ENCODE measurements at places on chromosomes 2 and 18.

DNA sequence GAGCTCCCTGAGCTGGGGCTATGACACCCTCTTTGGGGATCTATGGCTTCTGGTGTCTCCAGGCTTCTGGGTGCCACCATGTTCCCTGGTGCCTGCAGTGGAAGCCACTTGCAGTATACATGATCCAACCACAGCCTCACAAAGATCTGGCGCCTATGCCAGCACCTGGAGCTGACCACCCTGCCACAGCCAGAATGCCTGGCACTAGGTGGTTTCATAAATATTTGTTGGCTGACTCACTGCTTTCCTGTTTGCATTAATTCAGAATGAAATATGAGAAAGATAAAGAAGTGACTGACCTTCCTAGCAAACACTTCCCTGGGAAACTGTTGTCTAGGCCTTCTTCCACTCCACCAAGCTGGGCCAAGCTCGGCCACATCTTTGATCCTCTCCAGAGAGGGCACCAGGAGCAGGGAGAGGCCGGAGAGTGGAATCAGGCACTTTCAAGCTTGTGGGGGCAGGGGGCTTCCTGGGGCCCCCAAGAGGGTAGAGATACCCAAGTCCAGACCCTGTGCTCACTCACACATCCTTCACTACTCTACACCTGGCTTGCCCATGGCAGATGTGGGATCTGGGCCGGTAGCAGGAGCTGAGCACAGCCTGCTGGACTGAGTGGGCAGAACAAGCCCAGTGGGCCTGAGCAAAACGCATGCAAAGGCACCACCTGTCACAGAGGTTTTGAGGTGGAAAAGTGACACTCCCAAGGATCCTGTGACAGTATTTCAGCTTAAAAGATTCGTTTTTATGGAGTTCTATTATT lies 565.7 kb downstream of the SLC4A3 start:
- DNase-seq = no peak

- peak; percentile 24 for DNase-seq
Observed at GRCh38 chr2:189407281-189408209, 33.7 kb upstream of the WDR75 start.

DNA sequence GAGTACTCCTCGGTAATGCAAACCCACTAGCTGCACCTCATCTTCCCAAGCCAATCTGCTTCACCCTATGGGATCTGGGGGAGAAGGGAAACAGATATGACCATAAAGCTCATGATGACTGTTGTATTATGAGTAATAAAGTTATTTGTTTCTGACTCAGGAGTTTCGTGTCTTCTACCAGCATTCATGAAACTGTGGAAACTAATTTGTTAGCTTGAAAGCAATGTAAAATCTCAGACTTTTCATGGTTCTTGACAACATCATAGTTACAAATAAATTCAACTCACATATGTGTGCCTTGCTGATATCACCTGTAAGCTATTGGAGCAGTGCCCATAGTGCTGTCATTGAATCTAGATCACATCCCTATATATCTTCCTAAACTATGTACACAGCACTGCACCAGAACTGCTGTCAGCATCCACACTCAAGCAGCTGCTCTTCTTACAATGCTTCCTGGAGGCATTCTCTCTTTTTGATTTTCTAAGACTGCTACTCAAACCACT lies 135.6 kb upstream of the KYNU start:
- DNase-seq = no peak

GRCh38 chr2:32824070-32824809 lies 122.5 kb upstream of the LTBP1 start:
- no peak for DNase-seq

DNA sequence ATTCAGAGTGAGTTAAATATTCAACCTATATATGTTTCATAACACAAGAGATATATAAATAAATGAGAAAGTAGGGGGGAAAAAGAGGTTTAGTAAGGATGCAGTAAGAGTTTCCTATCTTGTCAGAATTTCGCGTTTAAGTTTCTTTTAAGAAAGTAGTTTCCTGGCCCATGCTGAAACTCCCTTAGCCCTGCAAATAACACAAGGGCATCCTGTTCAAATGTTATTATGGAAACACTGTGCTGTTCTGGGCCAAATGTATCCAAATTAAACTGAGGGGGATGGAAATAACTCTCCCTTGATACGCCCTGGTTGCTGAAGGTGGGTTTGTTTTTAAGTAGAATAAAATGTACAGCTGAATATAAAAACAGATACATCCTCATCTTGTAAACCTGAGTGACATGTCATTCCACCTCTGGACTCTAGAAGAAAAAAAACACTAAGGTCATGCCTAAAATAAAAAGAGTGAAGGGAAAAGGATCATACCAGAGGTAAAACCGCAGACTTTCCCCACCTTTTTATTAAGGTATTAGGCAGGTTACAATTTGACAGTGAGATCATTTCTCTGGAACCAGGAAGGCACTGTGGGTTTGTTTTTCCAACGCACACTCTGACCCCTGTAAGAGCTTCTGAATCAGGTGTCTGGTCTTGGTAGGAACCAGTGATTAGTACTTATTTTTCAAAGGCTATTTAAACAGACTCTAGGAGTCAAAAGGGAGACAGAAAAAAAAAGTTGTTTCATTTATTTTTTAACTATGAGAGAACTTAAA lies 16.7 kb downstream of the BCL2 start:
- no peak for DNase-seq

- DNase-seq = no peak
Observed at GRCh38 chr2:71666094-71666474, 212.7 kb downstream of the DYSF start.

- no peak for DNase-seq
Observed at GRCh38 chr2:147227313-147227712, 617.5 kb upstream of the ACVR2A start.

DNA sequence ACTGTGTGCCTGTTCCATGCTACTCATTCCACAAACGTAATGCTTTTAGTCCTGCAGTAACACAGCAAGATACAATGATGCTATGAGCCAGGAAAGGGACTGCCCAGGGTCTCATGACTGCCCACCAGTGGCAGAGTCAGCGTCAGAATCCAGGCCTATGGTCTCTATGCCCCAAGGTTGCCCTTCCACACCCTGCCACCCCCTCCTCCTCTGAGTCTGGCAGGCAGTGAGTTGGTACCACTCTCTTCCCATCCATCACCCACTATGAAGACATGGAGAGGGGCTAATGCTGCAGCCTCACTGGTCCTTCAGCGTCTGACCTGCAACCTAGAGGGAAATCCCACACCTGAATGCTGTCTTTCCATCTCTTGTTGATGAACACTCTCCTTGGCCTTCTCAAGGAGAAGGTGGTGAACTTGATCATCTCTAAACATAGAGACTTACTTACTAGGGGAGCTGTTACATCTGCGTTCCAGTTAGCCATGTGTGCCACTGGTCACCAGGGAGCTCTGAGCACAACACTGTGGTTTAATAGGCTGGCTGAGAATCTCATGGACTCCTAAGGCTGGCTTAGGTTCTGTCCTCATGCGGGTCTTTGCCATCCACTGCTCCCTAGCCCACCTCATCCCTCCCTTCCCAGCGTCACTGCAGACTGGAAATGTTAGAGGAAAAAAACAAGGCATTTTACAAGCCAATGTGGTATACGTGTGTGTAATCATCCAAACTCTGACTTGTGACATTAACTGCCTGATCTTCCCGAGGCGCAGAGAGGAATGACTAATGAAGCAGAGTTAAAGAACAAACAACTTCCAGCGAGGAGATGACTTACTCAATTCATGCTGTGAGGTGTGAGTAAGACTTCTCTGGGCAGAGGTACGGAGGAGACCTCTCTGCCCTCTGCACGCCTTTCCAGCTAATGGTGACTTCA lies 28.8 kb downstream of the STEAP3 start:
- no peak for DNase-seq

DNA sequence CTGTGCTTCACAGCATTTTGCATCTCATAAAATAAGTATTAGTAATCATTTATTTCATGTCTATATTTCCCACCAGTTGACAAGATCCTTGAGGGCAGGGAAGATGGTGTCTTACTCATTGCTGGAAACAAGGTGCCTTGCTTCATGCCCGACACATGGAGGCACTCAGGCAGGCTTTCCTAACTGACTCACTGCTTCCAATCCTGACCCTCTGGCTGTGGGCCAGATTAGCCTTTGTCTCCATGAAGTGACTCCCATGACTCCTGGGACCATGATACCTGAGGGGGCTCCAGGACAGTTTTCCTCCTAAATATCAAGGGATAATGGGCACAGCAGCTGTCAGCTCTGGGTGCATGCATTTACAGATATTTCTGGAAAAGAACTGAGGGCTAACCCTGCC lies 275.1 kb downstream of the AGPS start:
- DNase-seq = peak; percentile 9

DNA sequence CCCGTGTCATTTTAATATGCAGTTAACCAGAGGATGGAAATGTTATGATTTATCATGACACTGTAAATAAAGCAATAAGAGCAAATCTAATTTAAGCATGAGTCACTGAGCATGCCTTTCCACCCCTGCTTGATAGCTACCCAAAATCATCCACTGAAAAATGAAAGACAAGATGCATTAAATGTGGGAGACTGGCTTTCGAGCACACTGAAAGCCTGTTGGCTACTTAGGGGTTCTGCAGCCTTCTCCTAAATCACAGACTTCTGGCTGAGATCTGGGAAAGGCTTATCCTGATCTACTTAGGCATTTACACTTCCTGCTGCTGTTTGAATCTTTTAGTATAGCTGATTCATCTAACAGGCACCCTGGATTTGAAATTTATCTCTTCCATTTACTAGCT lies 778.3 kb upstream of the CDH7 start:
- no peak for DNase-seq

- DNase-seq = no peak
Observed at GRCh38 chr2:151979694-151980093, 119.2 kb downstream of the CACNB4 start.

DNA sequence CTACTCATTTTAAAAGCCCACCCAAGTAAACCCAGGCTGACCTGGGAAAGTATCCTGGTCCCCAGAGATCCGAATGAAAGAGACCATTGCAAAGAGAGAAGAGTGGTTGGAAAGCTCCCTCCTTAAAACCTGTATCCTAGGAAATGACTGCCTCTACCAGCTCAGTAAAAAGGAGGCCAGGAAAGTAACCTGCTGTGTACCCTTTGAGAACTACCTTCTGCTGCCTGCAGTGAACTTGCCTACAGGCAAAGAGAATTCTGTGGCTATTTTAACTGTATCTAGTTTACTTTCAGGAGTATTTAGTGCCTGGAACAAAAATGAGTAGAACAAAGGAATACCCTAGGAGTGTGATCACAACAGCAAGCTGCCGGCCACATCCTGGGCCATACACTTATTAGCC lies 641.7 kb upstream of the NRXN1 start:
- no peak for DNase-seq

DNA sequence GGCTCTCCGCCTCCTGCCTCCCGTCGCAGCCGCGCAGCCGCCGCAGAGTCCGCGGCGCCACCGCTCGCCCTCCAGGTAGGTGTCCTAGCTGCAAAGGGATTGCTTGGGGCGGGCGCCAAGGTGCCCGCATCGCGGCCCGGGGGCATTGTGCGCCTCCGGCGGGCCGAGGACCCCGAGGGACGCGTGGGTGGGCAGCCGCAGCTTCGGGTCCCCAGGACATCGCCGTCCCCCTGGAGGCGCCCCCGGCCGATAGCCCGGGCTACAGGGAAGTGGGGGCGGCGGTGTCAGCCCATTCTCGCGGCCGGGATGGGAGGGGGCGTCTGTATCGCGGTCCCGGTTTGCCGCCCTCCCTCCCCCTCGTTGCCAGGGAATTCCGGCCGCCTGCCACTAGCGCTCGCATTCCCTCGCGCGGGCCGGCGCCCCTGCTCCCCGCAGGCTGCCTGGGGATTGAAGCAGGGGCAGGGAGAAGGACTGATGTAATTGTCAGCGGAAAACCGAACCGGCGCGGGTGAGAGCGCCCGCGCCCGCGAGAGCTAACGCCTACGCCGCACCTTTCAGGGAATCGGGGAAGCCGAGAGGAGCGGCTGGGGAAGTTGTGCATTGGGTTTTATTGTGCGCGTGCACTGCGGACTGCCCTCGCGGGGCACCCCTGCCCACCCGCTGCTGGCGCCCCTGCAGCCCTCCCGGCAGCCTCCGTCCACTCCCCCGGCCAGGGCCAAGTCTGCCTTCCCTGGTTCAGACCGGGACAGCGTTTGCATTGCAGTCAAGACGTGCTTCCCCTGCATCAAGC lies 483 bp downstream of the OSBPL6 start:
- DNase-seq = no peak

DNA sequence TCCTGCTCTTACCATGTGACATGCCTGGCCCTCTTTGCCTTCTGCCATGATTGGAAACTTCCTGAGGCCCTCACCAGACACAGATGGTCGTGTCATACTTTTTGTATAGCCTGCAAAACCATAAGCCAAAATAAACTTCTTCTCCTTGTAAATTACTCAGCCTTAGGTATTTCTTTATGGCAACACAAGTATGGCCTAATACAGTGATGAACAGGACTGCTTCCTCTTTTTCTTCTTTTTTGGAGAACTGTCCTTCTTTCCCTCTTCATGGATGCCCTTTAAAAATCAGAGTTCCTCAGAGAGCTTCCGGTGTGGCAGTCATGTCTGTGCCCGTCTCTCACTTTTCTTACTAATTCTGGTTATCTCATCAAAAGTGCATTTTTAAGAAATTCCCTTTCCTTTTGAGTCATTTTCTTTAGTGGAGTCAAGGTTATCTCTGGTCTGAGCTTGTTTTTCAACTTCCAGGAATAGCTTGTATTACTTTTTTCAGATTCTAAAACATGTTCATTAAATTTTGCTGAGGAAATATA lies 9.2 kb upstream of the IL1A start:
- no peak for DNase-seq

DNA sequence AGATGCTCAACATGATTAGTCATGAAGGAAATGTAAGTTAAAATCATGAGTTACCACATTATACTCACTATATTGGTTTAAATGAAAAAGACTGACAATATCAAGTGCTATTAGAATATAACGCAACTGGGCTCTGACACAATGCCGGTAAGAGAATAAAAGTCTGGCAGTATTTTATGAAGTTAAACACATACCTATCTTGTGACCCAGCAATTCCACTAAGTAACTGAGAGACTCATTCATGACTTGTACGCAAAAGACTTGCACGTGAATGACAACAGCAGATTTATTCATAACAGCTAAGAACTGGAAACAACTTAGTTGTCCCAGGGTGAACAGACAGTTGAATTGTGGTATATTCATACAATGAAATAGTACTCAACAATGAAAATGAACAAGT lies 342.1 kb downstream of the SLC4A3 start:
- no peak for DNase-seq

DNA sequence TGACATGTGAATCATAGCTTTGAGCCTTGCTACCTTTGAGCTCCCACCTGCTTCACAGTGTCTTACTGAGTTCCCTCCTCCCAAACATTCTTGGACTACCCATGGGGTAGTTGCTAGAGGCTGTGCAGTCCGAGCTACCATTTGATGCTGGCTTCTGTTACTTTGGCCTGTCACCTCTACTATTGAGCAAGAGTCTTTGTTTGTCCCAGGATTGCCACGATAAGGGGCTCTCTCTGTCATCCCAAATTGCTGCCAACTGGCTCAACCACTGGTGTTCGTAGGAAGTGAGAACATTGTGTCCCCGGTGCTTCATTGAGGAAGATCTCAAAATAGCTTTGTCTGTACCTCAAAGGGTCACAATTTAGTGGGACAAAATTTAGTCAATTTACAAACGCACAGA lies 59.1 kb upstream of the PAX8 start:
- DNase-seq = no peak

- no peak for DNase-seq
Observed at GRCh38 chr18:57089702-57090101, 57.2 kb upstream of the BOD1L2 start.

Measured in NCI-H2029 (cell line).